ENCODE measurements at places on chromosomes 13 and 19. TPM values are rescaled to one million over a fixed set of nuclear protein-coding genes. Genes with fewer than 3 reads are reported as not detected.

The FCER2 gene
- total RNA-seq: not detected

The SLC10A2 gene
- total RNA-seq: 2.6 TPM

The PSG7 gene
- not detected for total RNA-seq

The KLK4 gene
- total RNA-seq: not detected

Measured in hepatocyte (in vitro differentiated cells).